ENCODE measurements at places on chromosomes 7 and 10. TPM values are rescaled to one million over a fixed set of nuclear protein-coding genes. Genes with fewer than 3 reads are reported as not detected.

The PRKCQ gene
- 0.25 TPM for total RNA-seq

The SFMBT2 gene
- total RNA-seq = 11.9 TPM

The GUSB gene
- total RNA-seq = 27.2 TPM

The CCDC146 gene
- 7.5 TPM for total RNA-seq

The ADCYAP1R1 gene
- 1.8 TPM for total RNA-seq

The ARID5B gene
- 19.3 TPM for total RNA-seq

The TIAL1 gene
- total RNA-seq = 84.1 TPM

The MMP21 gene
- 0.47 TPM for total RNA-seq

The NT5C2 gene
- 38.2 TPM for total RNA-seq

The GCK gene
- total RNA-seq = 12.9 TPM

The ZNF394 gene
- 19.7 TPM for total RNA-seq

The ASB10 gene
- total RNA-seq = 21.0 TPM

The SEMA3E gene
- 1.4 TPM for total RNA-seq

The CPA2 gene
- total RNA-seq = not detected

The TMEM213 gene
- not detected for total RNA-seq

All from right cardiac atrium (tissue), 5 donors.